BE2C (cell line): ENCODE measurements at places on chromosomes 4 and X.

GRCh38 chr4:150648123-150648522 is 66.2 kb downstream of the MAB21L2 start:
- DNase-seq, result no peak

GRCh38 chr4:41006141-41006540 is 208.2 kb downstream of the APBB2 start:
- DNase-seq, result no peak

DNA sequence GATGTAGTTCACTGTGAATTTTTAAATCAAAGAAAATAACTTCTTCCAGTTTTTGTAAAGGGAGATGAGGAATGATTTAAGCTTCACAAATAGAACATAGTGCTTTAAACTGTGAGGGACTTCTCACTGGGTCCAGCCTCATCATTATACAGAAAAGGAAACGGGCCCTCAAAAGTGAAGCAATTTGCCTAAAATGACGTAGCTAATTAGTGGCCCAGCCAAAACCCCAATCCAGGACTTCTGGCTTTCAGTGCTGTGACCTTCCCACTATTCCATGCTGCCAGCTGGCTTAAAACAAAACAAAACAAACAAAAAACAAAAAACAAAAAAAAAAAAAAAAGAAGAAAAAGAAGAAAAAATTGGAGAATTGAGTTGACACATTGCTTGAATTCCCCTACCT is 45.0 kb upstream of the STOX2 start:
- DNase-seq, result no peak

DNA sequence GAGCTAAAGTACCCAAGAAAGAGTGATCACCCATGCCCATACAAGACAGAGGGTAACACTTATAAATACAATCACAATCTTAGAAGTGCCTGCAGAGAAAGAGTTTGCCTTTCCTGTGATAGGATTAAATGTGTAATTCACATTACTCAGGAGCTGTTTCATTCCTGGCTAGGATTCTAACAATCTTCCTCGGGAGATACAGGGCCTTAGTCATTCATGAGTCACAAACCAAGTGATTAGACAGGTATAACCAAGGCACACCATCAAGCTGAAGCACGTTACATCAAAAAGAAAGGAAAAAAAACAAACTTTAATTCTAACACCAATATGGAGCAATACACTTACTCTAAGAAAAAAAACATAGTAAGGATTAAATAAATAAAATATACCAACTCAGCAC is 14.9 kb downstream of the ABCG2 start:
- no peak for DNase-seq

DNA sequence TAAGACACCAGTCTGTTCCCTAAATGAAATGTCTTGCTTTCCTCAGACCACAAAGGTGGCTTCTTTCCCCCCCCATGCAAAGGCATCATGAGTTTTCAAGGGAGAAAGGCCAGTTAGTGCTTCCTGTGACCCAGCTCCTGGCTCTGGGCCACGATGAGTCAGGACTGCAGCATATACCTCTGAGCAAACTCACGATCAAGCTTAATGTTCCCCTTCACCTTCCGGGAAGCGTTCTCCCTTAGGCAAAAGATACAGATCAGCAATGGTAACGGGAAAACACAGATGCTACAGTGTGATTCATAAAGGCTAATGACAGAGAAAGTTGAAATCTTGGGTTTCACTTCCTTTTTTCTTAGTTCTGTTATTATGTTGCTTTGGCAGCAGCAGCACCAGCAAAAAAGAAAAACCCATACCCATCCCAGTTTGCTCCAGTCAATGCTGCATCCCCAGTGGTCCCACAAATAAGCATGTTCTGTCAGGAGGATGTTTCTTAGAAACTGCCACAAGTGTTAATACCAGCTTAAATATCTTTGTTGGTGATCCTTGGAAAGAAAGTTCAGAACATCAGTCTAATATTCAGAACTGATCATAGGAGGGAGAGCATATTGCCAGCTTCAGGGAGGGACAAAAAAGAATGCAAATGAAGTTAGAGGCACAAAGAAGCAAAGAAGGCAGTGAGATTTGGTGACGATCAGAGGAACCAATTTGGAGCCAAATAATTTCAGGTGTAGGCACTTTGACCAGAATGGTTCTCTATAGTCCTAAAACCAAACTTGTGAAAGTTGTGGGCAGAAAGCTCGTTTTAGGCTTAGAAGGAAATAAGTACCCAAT is 41.2 kb downstream of the LONRF3 start:
- peak; percentile 36 for DNase-seq

- DNase-seq, result no peak
Observed at GRCh38 chr4:87926554-87927098, 48.9 kb upstream of the SPP1 start.

DNA sequence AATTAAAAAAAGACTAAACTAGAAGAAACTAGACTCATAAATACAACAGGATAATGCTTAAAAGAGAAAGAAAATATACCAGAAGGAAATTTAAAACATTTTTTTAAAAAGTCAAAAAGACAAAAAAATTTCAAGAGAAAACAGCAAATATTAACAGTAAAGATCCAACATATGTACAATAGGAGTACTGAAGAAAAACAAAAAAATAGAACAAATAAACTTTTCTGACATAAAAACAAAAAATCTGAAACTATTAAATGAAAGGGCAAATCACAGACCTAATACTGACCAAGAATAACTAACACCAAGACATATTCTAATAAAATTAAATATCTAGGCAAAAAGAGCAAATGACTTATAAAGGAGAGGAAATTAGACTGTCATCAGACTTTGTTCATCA is 11.5 kb downstream of the DNAJB14 start:
- no peak for DNase-seq

DNA sequence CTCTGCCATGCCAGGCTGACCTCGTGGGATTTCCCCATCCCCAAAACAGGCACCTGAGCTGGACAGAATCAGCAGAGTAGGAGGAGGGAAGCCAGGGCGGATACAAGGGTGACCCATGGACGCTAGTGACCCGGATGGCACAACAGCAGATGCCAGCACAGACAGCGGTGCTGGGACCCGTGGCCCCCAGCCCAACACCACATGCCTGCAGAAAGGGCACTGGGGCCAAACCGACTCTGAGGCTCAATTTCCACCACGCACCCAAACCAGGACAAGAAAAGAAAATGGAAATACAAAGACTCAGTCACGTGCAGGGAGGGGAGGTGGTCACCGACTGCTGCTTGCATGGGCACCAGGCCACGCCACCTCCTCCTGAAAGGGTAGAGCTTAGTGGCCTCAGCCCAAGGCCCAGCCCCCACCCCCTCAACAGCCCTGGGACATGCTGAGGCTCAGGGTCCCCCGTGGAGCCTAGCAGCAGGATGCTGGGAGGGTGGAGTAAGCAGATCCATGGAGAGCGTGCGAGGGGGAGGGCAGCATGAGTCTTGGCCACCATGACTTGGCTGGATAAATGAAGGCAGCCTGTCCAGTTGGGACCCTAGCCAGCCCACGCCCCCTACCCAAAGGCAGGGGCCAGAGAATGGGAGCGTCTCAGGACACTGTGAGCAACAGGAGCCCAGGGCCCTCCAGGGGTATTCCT is 47.7 kb downstream of the C4orf50 start:
- DNase-seq, result no peak

DNA sequence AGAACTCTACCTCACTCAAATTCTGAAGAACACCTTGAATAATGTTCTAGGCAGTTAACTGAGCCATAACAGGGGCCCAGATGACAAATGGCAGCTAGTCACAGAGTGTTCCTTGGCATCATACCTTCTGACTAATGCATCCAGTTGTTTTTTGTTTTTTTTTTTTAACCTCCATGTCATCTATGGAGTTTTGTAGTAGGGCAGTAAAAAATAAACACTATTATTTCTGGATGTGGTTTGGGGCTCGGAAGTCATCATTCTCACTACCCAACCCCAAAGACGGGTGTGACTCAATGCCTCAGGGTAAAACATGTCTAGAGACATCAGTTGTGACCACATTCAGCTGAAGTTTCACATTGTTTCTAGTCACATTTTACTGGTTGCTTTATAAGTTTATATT is 31.2 kb upstream of the MCF2 start:
- DNase-seq, result no peak

GRCh38 chr4:81628489-81628888 is 156.8 kb upstream of the RASGEF1B start:
- no peak for DNase-seq

GRCh38 chrX:70171624-70172023 is 5.7 kb upstream of the DGAT2L6 start:
- DNase-seq, result no peak

GRCh38 chr4:94477227-94477626 is 25.5 kb downstream of the PDLIM5 start:
- no peak for DNase-seq

GRCh38 chrX:39267176-39267575 is 465.9 kb downstream of the MID1IP1 start:
- DNase-seq, result no peak

DNA sequence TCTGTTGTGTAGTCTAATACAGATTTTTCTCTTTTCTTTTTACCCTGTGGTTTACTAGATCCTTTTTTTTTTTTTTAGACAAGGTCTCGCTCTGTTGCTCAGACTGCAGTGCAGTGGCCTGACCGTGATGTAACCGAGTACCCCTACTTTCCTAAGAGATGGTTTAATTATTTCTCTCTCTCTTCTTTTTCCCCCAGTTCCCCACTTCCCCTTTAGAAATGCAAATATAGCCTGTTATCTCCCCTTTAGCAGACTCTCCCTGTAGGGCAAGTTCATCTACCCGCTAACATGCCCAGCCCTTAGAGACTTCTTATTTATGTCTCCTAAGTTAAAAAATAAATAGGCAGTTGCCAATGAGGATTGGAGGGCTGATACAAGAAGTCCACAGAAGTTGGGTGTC is 4.5 kb downstream of the SNX25 start:
- DNase-seq, result no peak

DNA sequence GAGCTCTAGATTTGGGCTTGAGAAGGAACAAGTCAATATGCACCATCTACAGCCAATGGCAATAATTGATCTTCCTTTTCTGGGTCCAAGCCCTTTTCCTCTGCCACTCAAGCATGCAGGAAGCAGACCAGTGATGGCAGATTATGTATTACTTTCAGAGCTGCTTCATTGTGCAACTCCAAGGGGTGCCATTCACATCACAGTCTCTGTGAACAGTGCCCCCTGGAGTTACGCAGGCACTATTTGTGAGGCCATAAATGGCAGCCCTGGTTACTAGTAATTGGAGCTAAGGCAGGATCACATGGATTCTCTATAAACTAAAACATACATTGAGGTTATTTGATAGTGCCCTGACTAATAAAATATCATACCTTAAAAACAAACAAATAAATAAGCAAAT is 313.4 kb upstream of the SLC7A11 start:
- peak; percentile 44 for DNase-seq

GRCh38 chr4:98605216-98605615 is 53.2 kb downstream of the TSPAN5 start:
- no peak for DNase-seq

DNA sequence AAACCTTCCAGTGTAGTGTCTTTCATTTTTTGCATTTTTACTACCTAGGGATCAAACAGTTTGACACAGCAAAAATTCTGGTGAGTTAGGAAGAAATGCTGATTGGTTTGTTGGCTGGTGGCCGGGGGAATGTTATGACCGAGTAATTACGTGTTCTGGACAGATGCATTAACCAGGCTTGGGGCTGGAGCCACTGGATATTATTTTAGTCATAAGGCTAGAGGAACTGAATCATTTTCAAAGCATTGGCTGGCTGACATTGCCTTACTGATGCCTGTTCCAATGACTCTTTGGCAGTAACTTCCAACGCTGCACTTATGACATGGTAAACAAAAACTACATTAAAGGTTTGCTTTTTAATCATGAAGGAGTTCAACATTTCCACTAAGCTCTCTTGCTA is 84.6 kb downstream of the FBXO8 start:
- DNase-seq, result peak; percentile 86

DNA sequence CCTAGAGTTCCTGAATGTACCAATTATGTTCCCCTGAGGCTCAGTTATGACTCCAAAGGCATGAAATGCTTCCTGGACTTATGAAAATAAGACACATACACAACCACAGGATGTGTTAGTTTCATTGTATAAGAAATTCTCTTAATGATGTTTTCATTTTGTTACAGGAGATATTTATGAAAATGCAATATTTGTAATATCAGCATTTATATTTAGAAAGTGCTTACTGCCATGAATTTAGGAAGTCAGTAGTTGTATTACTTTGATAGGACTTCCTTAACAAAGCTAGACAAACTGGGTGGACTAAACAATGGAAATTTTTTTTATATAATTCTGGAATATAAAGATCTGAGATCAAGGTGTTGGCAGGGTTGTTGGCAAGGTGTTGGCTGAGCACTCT is 572.1 kb upstream of the IGFBP7 start:
- DNase-seq, result no peak

- DNase-seq, result no peak
Observed at GRCh38 chr4:145703850-145704497, 24.0 kb downstream of the C4orf51 start.

- no peak for DNase-seq
Observed at GRCh38 chrX:52424656-52425055, 55.8 kb downstream of the XAGE2 start.

GRCh38 chr4:173187732-173188131 is 19.1 kb downstream of the GALNT7 start:
- no peak for DNase-seq

DNA sequence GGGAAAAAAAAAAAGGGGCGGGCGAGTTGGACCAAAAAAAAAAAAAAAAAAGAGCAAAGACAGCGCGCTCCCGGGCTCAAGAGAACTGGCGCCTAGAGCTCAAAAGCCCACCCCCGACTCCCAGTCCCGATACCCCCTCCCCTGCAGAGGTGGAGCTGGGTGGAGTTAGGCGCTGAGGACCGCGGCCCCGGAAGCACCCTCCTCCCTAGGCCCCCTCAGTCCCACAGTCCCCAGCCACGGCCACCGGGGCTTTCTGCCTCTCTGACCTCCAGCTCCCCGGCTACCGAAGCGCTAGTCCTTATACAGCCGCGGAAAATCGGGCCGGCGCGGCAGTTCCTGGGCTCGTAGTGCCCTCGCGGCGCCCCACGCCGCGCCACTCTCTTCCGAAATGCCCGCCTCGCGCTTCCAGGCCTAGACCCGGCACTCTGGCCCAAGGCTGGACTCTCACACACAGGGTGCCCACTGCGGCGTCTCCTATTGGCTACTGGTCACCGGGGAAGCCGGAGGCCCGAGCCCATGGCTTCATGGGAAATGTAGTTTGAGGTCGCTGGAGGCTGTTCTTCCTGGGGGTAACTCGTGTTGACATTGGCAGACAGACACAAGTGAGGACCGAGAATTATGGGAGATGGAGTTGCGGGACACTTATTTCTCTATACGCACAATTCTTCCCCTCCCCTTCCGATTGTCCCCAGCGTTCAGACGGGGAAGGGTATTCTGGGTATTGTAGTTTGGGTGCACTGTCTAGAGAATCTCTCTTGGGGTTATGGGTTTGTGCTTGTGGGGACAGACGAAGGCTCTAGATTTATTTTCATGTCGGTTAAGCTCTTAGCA is at the start of gene ENOX2:
ENOX2 (minus strand) TSS at position 427 of the 831 bp plus-strand sequence. CDS start 199,993 bp downstream, outside the sequence.
- peak; percentile 92 for DNase-seq

GRCh38 chrX:42930071-42930470 is 152.1 kb upstream of the PPP1R2C start:
- no peak for DNase-seq
